Stimulated activated CD4-positive, alpha-beta T cell treated with anti-CD3 and anti-CD28 coated beads, Interleukin-12 subunit alpha, Interleukin-12 subunit beta, amount 100 ng/mL, for 24 hours (primary cell): ENCODE measurements at places on chromosomes 4 and X.

- DNase-seq, result no peak
These were observed 22.2 kb downstream of the TRIM61 start for GRCh38 chr4:164955107-164955805.

DNA sequence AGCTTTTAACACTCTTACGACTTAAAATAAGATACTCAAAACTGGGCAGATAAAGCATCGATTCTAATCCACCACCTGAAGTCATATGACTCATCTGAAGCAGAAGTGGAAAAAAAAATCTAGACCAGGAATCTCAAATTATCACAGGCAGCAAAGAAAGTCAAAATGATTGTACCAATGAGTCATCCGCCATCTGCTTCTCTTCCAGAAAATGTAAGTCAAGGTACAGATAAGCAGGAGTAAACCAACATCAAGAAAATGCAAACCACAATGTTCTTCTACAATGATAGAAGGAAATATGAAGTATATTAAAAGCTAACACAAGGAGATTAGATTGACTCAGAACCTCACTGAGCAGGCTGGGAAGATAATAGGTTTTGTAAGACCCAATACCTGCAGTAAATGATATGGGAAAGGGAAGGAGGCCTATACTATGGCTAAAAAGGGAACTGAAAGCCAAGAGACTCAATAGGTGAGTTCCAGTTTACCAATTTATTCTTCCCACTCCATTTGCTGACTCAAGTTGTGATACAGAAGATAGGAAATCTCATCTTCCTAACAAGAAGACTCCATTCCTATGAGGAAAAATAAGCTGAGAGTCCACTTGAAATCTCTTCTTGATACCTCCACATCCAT, 88.4 kb upstream of the TET2 start:
- DNase-seq, result no peak

DNA sequence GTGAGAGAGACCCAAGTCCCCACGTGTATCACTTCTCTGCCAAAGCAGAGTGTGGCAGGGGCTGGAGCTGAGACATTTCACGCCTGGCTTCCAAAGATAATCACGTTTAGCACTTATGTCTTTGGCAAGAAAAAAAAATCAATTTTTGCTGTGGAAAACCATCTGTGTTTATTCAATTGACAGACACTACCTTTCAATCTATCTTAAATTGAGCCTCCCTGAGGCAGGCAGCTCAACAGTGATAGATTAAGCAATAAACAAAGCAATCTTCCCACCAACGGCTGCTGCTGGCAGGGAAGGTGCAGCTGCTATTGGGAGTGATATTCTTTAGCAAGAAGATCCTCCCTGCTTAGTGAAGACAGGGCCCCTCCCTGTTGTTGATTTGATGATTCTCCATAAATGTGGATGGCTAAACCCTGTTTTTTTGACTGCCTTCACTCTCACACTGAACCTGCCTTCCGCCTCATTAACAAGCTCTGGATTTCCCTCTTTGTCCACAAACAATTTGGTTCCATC, 11.6 kb upstream of the MAGEB17 start:
- no peak for DNase-seq

DNA sequence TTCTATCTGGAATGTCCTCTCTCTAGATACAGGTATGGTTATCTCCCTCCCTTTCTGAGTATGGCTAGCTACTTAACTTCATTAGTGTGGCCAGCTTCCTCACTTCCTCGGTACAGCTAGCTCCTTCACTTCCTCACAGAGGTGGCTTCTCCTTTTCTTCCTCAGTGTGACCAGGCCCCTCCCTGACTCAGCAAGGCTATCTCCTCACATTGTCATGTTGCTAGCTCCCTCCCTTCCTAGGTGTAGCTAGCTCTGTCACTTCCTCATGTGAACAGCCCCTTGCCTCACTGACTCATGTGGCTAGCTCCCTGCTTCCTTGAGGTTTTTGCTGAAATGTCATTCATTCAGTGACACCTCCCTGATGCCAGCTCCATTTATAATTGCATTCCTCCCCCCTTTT, 67.3 kb upstream of the DDIT4L start:
- no peak for DNase-seq

GRCh38 chrX:149003863-149004660, 501.0 kb downstream of the IDS start:
- DNase-seq, result no peak

- no peak for DNase-seq
These were observed 174.6 kb downstream of the ZNF330 start for GRCh38 chr4:141395246-141395830.
